ENCODE measurements at places on chromosomes 7 and 10.

DNA sequence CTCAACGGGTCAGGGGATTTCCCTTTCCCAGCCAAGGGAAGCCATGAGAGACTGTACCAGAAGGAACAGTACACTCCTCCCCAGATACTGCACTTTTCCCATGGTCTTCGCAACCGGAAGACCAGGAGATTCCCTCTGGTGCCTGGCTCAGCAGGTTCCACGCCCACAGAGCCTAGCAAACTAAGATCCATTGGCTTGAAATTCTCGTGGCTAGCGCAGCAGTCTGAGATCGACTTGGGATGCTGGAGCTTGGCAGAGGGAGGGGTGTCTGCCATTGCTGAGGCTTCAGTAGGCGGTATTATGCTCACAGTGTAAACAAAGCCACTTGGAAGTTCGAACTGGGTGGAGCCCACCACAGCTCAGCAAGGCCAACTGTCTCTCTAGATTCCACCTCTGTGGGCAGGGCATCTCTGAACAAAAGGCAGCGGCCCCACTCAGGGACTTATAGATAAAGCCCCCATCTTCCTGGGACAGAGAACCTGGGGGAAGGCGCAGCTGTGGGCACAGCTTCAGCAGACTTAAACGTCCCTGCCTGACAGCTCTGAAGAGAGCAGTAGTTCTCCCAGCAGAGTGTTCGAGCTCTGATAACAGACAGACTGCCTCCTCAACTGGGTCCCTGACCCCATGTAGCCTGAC is 29.6 kb downstream of the SLC16A12 start:
- DNase-seq, result no peak

- DNase-seq, result peak; percentile 41
Measured at GRCh38 chr10:2978111-2978510, 89.2 kb upstream of the PFKP start.

- DNase-seq, result no peak
Measured at GRCh38 chr10:115214829-115215228, 121.7 kb downstream of the ATRNL1 start.

GRCh38 chr7:25359471-25360059 is 131.3 kb upstream of the NPVF start:
- peak; percentile 64 for DNase-seq

DNA sequence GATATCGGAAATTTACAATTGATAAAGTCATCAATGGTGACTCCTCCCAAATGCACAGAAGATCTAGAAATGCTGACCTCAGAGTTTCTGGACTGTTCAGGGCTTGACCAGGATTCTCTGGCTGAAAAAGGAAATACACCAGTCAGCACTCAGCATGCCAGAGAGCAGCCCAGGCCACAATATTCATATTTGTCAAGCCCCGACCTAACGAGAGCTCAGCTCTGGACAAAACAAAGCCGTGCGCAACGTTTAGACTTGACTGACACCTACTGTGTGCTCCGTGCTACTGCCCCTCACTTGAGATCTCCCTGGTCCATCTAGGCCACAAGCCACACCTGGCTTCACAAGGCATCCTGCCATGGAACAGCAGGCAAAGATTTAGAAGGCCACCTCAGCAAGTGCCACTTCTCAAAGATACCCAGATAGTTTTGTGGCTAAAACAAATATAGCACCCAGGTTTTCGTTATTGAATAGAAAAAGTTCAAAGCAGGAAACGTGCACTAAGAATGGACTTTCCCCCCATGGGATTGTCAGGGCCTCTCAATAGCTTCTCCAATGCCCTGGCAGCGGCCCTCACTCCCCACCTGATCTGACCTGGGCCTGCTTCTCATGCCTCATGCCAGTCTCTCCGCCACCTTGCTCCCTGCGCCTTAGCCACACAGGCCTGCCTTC is 218.3 kb downstream of the FAM107B start:
- DNase-seq, result no peak

GRCh38 chr7:42527004-42527403 is 290.0 kb upstream of the GLI3 start:
- DNase-seq, result no peak

GRCh38 chr7:78587443-78588044 is 789.0 kb downstream of the PHTF2 start:
- DNase-seq, result peak; percentile 42

GRCh38 chr10:42960491-42960990 is 116.3 kb upstream of the RET start:
- DNase-seq, result no peak

- no peak for DNase-seq
Measured at GRCh38 chr10:81027223-81027622, 489.5 kb downstream of the SH2D4B start.

DNA sequence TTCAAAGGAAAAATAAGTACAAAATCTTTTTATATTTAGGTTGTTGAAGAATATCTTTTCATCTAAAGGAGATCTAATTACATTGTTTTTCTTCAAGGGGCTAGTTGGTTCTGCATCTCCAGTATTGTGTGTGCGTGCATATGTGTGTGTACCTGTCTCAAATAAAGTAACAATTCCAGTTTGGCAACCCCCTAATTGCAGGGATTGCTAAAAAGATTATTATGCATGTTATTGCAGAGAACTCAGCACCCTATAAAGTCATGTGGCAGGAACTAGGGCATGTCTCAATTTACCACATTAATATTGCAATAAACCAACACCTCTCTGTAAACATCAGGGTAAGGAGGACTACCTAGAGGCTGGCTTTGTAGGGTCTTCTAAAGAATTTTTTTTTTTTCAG is 37.0 kb downstream of the MRPS33 start:
- DNase-seq, result no peak

- DNase-seq, result no peak
Measured at GRCh38 chr7:2313450-2314208, 612 bp downstream of the SNX8 start.

DNA sequence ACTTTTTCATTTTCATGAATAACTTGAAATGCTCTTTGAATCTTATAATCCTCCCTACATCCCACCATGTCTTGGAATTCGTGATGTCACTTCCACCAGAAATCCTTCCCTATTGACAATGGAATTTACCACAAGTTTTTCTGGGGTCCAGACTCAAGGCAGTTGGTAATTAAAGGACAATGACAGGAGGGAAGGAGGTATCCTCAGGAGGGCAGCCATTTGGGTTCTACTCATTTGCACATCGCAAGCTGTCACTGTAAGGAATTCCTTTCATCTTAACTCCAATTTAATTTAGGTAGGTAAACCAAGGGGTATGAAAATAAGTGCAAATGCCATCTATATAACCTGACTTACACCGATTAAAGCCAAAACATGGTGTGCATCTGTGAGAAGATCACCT is 21.9 kb downstream of the LRRC17 start:
- no peak for DNase-seq

DNA sequence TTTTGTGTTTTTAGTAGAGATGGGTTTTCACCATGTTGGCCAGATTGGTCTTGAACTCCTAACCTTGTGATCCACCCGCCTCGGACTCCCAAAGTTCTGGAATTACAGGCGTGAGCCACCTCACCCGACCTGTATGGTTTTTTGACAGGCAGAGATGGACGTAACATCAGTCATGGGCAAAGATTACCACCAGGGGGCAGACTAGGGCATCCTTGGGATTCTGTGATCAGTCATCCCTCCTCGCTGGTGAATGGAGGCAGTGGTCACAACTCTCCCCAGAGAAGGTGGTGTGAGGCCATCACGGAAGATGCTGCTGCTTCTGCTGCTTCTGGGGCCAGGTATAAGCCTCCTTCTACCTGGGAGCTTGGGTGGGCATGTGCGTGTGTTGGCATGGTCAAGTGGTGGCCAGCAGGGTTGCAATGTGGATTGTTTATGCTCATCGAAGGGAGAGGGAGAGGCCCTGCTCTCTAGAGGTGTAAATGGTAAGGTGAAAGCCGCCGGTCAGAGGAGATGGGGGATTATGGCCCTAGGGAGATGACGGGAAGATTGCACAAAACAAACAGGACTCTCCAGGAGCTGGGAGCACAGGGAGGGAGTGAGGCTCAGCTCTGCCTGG is 122.7 kb upstream of the PRSS1 start:
- DNase-seq, result peak; percentile 56

- DNase-seq, result no peak
Measured at GRCh38 chr10:110260746-110261477, 43.8 kb downstream of the SMNDC1 start.

DNA sequence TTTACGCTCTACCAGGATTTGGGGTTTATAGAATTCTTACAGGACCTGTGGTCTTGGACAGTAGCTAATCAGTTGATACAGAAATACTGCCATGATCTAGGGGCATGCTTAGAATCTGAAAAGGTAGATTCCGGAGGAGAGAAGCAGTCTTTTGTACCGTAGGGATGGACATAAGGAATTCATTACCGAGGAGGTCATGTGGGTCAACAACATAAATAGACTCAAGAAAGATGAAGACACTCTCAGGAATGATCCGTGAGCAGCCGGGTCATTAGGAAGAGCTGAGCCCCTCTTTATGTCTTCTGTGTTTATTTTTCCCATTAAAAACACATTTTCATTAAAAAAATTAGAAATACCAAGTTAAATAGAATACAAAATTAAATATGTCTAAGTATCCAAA is 160.1 kb upstream of the TNS3 start:
- DNase-seq, result no peak
